ENCODE measurements at places on chromosomes 3 and 15.

DNA sequence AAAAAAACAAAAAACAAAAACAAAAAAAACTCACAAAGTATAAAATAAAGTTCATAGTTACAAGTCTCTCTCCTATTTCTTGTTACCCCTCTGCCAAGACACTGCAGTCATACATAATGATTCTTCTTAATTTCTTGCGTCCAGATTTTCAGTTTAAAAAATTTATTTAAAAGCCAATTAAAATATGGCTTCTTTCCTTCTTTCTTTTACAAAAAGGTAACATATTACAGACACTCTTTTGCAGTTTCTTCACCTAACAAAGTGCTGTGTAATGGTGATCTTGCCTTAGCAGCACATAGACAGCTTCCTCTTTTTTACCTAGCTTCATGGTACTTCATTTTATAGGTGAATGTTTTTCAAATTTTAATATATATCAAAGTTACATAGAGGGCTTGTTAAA, 136.1 kb upstream of the SGO1 start:
- DNase-seq, result no peak

GRCh38 chr3:65938676-65939075, 100.0 kb downstream of the MAGI1 start:
- DNase-seq, result no peak

GRCh38 chr3:135944831-135945230, 20.7 kb upstream of the PPP2R3A start:
- DNase-seq, result no peak

DNA sequence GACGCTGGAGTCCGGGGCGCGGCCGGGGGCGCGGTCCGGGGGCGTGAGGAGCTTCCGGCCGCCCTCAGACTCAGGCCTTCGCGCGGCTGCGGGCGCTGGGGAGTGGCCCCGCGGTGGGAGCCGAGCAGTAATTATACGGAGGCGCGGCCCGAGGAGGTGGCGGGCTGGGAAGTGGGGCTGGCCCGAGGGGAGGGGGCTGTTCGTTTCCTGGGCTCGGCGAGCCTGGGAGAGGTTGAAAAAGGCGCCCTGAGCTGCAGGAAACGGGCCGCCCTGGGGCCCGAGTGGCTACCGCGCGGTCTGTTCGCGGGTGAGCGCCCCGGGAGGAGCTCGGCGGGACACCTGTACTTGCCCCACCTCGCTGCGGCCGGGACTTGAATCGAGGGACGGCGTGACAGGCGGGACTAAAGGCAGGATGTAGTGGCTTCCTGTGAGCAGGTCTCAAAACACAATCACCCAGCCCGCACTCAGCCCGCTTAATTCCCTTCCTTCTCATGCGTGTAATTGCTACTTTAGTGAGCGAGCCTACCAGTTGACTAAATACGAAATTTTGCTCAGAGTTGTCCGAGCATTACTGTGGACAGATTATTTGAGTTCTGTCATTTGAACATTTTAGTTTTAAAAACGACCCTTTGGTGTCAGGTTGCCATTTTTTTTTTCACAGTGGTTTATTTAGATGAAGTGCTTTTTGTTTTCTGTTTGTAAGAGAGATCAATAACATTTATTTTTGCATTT, 860 bp downstream of the RASA2 start:
- no peak for DNase-seq

DNA sequence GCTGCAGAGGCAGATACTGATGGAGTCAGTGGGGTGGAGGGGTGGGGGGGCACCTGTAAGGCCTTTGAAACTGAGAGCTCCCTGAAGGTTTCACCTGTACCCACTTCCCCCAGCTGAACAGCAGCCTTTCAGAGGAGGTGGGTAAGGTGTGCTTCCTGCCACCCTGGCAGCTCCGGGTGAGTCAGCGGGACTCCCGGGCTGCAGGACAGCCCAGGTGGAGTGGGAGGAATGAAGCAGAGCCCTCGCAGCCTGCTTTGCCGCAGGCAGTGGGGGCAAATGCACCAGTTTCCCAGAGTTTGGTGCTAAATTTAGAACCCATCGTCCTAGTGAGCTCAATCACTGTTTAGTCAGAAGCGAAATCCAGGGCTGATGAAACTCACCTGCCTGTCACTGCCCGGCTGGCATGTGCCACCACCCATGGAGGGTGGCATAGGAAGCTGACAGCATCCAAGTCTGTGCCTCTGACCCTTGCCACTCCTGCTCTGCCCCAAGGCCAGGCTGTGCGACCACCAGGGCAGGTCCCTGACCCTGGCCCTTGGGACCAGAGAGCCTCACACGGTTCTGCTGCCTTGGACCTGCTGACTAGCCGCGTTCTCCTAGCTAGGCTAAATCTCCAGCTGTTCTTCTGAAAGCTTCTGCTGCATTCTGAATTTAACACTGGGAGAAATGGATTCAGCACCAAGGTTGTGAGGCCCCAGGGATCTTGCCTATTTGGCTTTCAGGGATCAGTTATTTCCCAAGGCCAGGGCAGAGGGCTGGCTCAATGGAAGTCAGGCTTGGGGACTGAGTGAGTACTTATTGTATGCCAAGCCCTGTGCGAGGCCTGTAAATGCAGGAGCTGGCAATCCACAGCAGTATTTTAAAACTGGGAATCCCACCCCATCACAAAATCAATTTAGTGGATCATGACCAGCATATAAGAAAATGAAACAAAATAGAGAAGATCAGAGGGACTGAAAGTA, 67.3 kb upstream of the RASGRF1 start:
- DNase-seq, result no peak

- no peak for DNase-seq
Observed at GRCh38 chr3:169871129-169871886, 1.6 kb upstream of the LRRC31 start.

DNA sequence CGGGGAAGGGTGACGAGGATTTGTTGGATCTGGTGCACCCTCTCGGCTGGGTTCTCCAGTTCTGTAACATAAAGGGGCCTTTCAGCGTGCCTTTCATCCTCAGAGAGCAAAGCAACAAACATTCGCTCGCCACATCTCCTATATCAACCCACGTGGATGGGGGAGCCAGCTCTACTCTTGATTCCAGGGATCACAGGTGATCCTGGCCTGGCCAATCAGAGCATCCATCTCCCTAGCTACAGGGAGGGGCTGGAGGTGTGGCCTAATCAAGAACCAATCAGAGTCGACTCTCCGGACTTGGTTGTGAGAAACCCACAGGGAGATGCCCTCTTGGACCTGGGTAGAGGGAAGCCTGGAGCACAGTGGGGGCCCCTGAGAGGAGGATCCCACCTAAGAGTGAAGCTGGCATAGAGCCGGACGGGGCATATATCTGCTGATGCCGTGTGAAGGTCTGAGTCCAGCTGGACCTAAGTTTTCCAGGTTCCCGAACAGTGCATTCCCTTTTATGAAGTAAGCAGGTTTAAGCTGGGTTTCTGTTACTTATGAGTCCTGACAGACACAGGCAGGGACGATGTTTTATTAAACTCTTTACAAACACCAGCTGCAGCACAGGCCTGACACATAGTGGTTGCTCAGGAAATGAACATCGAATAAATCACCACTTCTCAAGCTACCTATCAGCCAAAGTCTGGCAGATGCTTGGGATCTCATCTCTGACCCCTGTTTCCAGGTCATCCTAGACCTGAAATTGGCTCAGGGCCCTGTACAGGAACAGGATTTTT, 50.7 kb upstream of the RAD18 start:
- no peak for DNase-seq

GRCh38 chr15:48733615-48734014, 77.3 kb downstream of the CEP152 start:
- DNase-seq, result no peak

DNA sequence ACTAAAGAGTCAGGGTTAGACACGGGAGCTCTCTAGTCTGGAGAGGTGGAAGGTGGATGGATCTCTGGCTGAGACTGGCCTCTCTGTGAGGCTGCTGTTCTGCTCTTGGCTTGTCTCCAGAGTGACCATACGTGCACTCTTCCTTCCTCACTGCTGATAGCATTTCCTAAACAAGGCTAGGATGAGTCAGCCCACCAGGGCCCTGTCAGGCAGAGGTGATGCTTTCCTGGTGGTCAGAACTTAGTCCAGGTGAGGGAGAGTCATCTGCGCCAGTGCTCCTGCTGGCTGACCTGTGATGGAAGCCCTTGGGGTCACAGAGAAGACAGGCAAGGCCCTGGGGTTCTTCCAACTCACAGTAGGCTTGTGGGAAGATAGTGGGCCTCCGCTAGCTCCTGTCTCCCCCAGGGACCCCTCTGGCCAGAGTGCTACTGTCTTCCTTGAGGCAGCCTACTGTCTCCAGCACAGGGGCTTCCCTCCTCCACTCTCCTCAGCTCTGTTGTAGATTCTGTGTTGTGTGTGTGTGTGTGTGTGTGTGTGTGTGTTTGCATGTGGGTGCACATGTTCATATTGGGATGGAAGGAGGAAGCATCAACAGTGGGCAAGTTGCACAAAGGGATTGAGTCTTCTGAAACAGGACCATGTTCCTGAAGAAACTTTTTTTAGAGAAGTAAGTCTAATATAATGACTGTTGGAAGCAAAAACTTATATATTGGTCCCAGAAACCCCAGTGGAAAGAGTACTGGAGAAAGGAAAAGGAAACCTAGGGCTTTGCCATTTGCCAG, 16.5 kb downstream of the ALPK3 start:
- DNase-seq, result no peak
